ENCODE measurements at places on chromosomes 12 and 14. TPM values are rescaled to one million over a fixed set of nuclear protein-coding genes. Genes with fewer than 3 reads are reported as not detected.

DNA sequence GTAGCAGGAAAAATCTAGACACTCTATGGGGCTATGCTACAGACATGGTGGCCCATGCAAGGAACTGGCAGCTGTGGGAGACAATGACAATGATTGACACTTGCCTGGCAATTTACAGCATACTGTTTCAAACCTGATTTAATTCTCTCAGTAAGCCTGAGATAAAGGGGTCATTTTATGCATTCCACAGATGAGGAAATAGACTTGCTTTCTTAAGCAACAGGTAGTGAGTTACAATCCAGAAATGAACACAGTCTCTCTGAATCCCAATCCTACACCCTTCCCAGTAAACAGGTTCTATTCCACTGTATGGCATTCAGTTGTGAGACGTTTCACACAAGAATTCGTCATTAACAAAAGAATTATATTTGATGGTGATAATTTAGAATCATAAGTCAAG lies 15.5 kb upstream of the PCNX1 start:
- DNase-seq = no peak

Gene NXPH4
- total RNA-seq = not detected

GRCh38 chr14:42027271-42027670 lies 420.6 kb downstream of the LRFN5 start:
- no peak for DNase-seq

DNA sequence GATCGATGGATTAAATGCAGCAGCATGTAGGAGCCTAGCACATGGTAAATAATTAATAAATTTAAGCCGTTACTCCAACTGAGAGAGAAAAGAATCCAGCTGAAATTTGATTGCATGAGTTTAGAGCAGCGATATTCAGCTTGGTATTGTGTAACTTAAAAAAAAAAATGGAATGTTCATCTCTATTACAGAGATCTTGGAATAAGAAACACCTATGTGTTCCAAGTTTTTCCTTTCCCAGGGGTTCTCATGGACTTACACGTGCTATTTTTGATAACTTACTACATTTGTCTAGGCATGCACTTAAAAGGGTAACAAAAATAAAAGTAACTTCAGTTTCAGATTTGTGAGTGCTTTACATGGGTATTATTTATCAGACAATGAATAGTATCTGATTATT lies 122.8 kb downstream of the RASSF9 start:
- DNase-seq = no peak

- DNase-seq = no peak
Measured at GRCh38 chr14:24966579-24966964, 83.4 kb downstream of the STXBP6 start.

Measured in colonic mucosa (tissue), 4 donors.